ENCODE measurements at places on chromosomes 7 and 10.

GRCh38 chr7:5431560-5432015, 8.0 kb upstream of the TNRC18 start:
- H3K36me3 ChIP-seq: no peaks in the 10 kb centered on the region
- H3K27me3 ChIP-seq: no peaks in the 10 kb centered on the region
- no peak for DNase-seq
- no peak overlapping the region for H3K27ac ChIP-seq

GRCh38 chr10:126841341-126841895, 63.8 kb upstream of the DOCK1 start:
- no peak overlapping the region for H3K4me3 ChIP-seq
- no peaks in the 10 kb centered on the region for H3K27me3 ChIP-seq
- H3K4me1 ChIP-seq: no peaks in the 10 kb centered on the region

DNA sequence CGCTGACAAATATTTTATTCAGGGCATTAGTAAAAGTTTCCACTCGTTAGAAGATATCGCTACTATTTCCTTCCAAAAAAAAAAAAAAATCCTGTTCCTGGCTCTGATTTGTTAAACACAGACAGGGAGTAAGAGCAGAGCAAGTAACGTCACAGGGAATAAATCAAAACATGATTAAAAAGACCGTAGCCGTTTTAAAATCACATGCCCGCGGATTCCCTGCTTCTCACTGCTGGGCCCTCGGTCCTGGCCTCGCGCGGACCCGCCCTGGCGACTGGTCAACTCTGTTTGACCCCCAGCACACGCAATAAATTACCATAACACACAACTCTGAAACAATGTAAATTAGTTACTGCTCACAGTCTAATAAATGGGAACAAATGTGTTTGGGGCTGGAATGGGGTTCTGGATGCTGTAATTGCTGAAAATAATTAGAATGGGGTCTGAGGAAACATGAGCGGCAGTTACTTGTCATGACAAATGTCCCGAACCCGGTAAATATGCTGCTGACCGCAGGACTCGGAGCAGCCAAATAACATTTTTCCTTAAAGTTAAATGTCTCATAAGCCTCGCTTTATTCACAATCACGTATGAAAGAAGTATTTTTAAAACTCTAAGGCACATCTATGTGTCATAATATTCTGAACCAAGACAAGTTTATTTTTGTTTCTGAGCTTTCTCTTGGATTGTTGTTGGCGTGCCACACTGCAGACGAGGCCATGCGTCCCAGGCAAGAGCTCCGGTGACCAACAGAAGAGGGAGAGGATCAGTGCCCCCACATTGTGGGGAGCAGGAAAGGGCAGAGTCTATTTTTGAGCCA, 17.9 kb downstream of the EBF3 start:
- no peak for DNase-seq
- H3K36me3 ChIP-seq: no peaks in the 10 kb centered on the region
- H3K27me3 ChIP-seq: no peaks in the 10 kb centered on the region
- no peak overlapping the region for H3K27ac ChIP-seq
- no peaks in the 10 kb centered on the region for H3K4me1 ChIP-seq

DNA sequence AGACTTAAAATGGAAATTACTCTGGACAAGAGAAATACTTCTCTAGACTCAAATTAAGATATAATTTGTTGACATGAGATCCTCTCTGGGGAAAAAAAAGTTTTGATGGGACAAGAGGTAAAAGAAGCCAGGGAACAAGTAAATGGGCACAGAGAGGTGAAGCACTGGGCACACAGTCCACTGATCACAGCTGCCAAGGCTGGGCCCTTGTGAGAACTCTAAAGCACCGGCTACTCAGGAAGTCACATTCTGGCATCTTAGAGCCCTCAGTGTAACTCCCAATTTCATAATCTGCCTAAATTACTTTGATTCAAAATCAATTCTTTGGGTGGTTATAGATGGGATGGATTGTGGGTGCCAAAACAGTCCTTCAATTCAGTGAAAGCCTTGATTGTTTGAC, 123.2 kb upstream of the CACNA2D1 start:
- H3K4me1 ChIP-seq: no peaks in the 10 kb centered on the region
- no peaks in the 10 kb centered on the region for H3K36me3 ChIP-seq
- no peaks in the 10 kb centered on the region for H3K27me3 ChIP-seq
- no peak for DNase-seq
- H3K27ac ChIP-seq: no peak overlapping the region

- H3K4me1 ChIP-seq: no peaks in the 10 kb centered on the region
- H3K27ac ChIP-seq: no peak overlapping the region
- H3K36me3 ChIP-seq: no peaks in the 10 kb centered on the region
- no peak overlapping the region for H3K4me3 ChIP-seq
- no peak for DNase-seq
- H3K27me3 ChIP-seq: no peaks in the 10 kb centered on the region
These were observed 689.6 kb downstream of the NRG3 start for GRCh38 chr10:82564353-82565196.

GRCh38 chr10:132448248-132448731, 51.3 kb downstream of the PWWP2B start:
- no peaks in the 10 kb centered on the region for H3K27me3 ChIP-seq
- H3K4me1 ChIP-seq: peaks cover 31% of the 10 kb centered on the region
- H3K4me3 ChIP-seq: no peak overlapping the region
- peak overlapping the region; percentile 96 for H3K27ac ChIP-seq
- DNase-seq: peak; percentile 91

DNA sequence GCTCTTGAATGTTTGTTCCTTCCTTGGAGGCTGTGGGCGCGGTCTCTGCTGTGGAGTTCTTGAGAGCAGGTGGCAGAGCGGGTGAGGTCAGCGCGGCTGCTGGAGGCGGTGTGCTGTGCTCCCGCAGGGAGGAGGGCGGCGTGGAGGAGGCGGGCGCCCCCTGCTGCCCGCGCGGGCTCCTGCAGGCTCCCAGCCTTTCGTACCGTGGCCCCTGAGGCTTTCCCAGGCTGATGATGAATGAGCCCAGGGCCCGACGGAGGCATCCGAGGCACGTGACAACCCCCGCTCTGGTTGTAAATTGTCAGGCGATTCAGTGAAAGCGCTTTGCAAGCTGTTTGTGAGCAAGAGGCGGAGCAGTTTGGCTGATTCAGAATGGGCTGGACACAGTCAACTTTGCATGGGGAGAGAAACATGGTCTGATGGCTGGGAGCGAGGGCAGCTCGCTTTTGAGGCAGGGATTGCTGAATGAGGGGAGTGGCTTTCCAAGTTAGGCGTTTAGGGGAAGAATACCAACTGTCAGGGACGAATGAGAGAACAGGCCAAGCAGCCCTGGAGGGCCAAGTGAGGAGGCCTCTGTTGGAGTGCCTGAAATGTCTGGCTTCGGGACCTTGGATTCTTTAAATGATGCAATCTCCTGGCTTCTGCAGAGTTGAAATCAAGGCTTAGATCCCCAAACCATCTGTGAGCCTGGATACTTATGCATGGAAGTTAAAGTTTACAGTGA, 46.6 kb downstream of the CDHR3 start:
- no peak overlapping the region for H3K4me3 ChIP-seq
- H3K36me3 ChIP-seq: no peaks in the 10 kb centered on the region
- no peaks in the 10 kb centered on the region for H3K4me1 ChIP-seq
- H3K27me3 ChIP-seq: no peaks in the 10 kb centered on the region
- DNase-seq: peak; percentile 90

GRCh38 chr10:125606414-125607010, 76.5 kb downstream of the TEX36 start:
- no peaks in the 10 kb centered on the region for H3K36me3 ChIP-seq
- H3K27me3 ChIP-seq: no peaks in the 10 kb centered on the region
- DNase-seq: no peak
- no peak overlapping the region for H3K27ac ChIP-seq
- no peak overlapping the region for H3K4me3 ChIP-seq

DNA sequence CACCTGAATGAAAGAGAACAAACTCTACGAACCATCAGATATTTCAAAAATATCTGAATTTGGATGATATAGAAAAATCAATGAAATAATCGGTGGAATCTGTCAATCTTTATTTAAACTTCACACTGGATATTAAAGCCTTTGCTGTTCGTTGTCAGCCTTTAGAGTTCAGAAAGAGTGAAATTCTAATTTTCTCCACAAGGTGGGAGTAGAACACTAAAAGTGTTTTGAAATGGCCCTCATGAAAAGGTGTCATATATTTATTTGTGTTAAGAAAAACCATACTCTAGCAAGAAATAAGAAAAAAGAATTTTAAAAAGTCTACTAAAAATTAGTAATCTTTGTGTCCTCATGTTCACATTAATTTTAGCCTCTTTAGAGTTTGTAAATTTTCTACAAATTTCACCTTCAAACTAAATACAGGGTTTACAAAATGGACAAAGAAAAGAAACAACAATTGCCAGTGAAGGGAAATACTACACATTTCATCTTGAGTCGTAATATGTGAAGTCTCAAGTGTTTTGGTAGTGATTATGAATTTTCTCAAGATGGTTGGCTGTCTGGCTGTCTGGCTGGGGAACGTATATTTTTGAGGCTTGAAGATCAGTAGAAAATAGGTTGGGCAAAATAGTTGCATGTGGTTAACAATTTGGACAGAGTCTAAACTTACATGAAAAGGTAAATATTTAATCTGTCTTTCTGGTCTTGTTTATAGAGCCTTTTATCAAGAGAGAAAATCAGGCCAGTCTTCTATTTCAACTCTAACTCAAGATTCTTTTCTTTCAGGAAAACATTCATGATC, 43.7 kb downstream of the DNAJB9 start:
- no peak overlapping the region for H3K4me3 ChIP-seq
- no peak for DNase-seq
- H3K27me3 ChIP-seq: no peaks in the 10 kb centered on the region

GRCh38 chr10:125521721-125522680, 161.0 kb downstream of the TEX36 start:
- DNase-seq: no peak
- H3K36me3 ChIP-seq: no peaks in the 10 kb centered on the region

- H3K27ac ChIP-seq: no peak overlapping the region
- no peaks in the 10 kb centered on the region for H3K36me3 ChIP-seq
- DNase-seq: peak; percentile 56
These were observed 35.2 kb upstream of the YAE1 start for GRCh38 chr7:39530971-39531370.

GRCh38 chr7:130273933-130274255, 7.2 kb downstream of the CPA2 start:
- no peak overlapping the region for H3K4me3 ChIP-seq
- no peaks in the 10 kb centered on the region for H3K36me3 ChIP-seq
- no peaks in the 10 kb centered on the region for H3K4me1 ChIP-seq
- DNase-seq: peak; percentile 19

- no peaks in the 10 kb centered on the region for H3K36me3 ChIP-seq
- H3K27ac ChIP-seq: peak overlapping the region; percentile 49
- H3K4me3 ChIP-seq: no peak overlapping the region
- H3K27me3 ChIP-seq: no peaks in the 10 kb centered on the region
- DNase-seq: no peak
- H3K4me1 ChIP-seq: no peaks in the 10 kb centered on the region
These were observed 2.5 kb downstream of the ENTPD1 start for GRCh38 chr10:95758351-95759025.

DNA sequence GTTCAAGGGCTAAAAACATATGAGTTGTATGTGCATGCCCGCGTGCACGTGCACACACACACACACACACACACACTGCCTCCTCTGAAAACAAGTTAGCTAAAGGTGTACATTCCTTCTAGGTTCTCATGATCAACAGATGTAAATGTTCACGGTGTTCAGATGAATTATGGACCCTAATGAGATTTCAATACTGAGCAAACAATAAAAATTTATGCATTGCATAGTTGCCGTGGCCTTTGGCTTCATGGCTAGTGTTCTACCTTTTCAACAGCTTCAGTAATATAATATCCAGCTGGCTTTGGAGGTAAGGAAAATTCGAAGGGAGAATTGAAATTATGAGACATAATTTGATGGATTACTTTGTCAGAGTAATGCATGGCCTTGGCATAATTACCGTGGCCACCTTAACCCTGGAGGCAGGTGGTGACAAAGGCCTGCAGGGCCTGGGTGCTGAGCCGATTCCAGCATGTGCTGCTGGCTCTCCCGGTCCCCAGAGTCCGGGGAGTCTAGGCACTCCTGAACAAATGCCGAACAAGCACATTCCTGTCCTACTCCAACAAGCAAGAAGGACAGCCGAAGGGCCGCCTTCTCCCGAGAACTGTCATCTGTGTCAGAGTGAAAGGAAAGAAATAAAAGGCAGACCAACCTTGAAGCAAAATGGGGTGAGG, 166.6 kb upstream of the TCF7L2 start:
- H3K4me1 ChIP-seq: no peaks in the 10 kb centered on the region
- H3K4me3 ChIP-seq: no peak overlapping the region
- DNase-seq: no peak
- H3K27me3 ChIP-seq: no peaks in the 10 kb centered on the region

DNA sequence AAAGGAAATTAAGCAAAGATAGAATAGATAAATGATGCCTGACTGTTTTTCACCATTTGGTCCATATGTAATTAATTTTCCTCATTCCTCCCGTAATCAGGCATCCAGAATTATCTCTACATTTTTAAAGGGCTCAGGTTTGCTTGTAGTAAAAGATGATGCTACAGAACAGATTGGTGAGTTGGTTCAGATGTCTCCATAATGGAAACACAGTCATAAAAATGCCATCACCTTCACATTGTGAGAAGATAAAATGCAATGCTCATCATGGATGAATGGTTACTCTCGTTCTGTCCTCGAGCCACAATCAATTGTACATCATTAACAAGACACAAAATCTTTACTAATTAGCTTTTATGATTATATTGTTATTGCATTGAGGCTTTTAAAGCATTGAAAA, 64.9 kb upstream of the CELF2 start:
- no peaks in the 10 kb centered on the region for H3K36me3 ChIP-seq
- no peaks in the 10 kb centered on the region for H3K27me3 ChIP-seq
- H3K4me3 ChIP-seq: no peak overlapping the region
- no peaks in the 10 kb centered on the region for H3K4me1 ChIP-seq
- H3K27ac ChIP-seq: no peak overlapping the region

DNA sequence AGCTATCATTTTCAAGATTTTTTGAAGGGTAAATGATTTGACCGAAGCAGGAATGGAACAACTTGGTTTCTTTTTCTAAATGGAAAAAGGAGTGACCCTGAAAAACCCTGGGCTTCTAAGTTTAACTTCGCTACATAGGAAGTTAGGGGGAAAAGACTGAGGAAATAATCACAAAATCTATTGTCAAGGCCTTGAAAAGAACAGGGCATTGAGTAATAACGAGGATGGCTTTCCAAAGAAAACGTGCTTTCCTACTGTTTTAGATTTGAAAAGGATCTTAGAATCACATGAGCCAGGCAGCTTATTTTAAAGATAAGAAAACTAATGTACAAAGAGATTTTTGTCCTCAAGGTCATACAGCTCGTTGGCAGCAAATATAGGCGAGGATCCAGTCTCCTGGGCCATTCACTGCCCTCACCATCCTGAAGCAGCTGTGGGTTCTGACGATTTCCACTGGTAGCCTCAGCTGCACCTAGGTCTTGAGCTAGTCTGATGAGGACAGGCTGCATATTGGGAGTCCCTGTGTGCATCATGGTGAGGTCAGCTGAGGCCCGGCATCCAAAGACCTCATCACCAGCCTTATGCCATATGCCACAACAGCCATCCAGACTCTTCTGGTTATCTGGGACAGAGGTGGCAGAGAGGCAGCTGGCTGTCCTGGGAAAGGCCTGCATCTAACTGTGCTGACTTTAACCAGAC, 384.7 kb upstream of the NRP1 start:
- no peaks in the 10 kb centered on the region for H3K36me3 ChIP-seq
- no peaks in the 10 kb centered on the region for H3K4me1 ChIP-seq
- DNase-seq: no peak
- no peak overlapping the region for H3K4me3 ChIP-seq
- H3K27me3 ChIP-seq: no peaks in the 10 kb centered on the region
- no peak overlapping the region for H3K27ac ChIP-seq
